ENCODE measurements at places on chromosomes 2 and 18.

DNA sequence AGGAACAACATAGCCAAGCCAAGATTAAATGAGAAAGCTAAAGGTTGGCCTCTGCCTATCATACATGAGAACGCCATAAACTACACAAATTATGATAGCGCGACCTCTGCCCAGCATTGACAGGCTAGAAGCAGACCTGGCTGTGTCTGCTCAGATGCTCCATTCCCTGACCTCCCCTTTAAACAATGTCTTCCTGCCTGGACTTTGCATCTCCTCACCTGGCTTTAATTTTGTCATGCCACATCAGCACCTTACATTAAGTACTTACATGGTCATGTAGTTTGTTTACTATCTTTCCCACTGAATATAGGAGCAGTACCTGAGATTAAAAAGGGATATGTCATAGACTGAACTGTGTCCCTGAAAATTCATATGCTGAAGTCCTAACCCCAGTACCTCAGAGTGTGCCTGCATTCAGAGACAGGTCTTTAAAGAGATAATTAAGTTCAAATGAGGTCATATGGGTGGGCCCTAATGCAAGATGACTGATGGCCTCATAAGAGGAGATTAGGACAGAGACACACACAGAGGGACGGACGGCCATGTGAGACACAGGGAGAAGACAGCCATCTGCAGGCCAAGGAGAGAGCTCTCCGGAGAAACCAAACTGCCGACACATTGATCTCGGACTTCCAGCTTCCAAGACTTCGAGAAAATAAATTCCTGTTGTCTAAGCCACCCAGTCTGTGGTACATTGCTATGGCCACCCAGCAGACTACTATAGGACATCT is 103.7 kb downstream of the BIN1 start:
- H3K27me3 ChIP-seq = no peaks in the 10 kb centered on the region
- H3K36me3 ChIP-seq = no peaks in the 10 kb centered on the region
- H3K27ac ChIP-seq = no peak overlapping the region
- H3K4me3 ChIP-seq = no peak overlapping the region
- peaks cover 4% of the 10 kb centered on the region for H3K4me1 ChIP-seq

- peaks cover 4% of the 10 kb centered on the region for H3K4me1 ChIP-seq
- no peaks in the 10 kb centered on the region for H3K27me3 ChIP-seq
- no peak overlapping the region for H3K4me3 ChIP-seq
- no peak for DNase-seq
- H3K27ac ChIP-seq = no peak overlapping the region
Observed at GRCh38 chr2:88165332-88166003, 4.7 kb upstream of the THNSL2 start.

DNA sequence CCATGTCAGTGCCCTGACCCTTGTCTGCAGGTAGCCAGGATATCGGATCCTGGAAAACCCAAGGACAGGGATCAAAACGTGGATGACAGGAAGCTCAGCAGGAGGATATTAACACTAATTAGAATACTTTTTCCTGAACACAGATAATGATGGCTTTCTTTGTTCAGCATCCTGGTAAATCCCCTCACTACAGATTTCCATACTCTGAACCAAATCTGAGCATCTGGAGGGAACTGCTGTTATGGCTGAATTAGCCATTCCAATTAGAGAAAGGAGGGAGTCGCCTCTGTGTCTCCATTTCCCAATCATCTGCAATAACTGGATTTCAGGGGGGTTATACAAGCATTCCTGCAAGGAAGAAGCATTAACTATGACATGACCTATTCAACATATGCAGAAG is 24.4 kb downstream of the CXCR4 start:
- H3K4me1 ChIP-seq = no peaks in the 10 kb centered on the region
- H3K27ac ChIP-seq = no peak overlapping the region
- DNase-seq = no peak
- H3K4me3 ChIP-seq = no peak overlapping the region

- no peak for DNase-seq
- no peaks in the 10 kb centered on the region for H3K36me3 ChIP-seq
- no peak overlapping the region for H3K4me3 ChIP-seq
- no peaks in the 10 kb centered on the region for H3K4me1 ChIP-seq
- H3K27me3 ChIP-seq = no peaks in the 10 kb centered on the region
- H3K27ac ChIP-seq = no peak overlapping the region
Observed at GRCh38 chr2:57908736-57909161, 137.9 kb upstream of the VRK2 start.

DNA sequence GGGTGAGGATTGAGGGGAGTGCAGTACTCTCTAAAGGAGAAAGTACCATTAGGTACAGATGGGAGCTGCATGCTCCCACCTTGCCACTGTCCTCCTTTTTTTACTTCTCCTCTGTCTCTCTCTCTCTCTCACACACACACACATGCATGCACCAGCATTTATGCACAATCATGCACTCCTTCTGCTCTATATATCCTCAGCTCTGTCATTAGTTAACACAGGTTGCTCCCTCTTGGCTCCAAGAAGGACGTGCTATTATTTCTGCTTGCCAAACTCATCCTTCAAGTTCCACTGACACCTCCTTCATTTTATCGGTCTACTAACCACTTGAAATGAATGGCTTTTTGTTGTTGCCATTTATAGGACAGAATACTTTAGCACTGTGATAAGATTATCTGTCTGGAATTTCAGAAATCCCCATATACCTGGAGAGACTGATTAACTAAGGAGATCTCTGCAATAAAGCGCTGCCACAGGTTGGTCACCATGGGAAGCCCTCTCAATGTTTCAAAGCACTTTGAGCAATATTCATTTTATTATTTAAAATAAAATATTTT is 178.5 kb upstream of the TRIB2 start:
- no peak for DNase-seq
- no peaks in the 10 kb centered on the region for H3K4me1 ChIP-seq
- H3K27ac ChIP-seq = no peak overlapping the region
- H3K36me3 ChIP-seq = no peaks in the 10 kb centered on the region
- no peak overlapping the region for H3K4me3 ChIP-seq
- no peaks in the 10 kb centered on the region for H3K27me3 ChIP-seq

GRCh38 chr2:197265924-197266323 is 44.7 kb downstream of the ANKRD44 start:
- no peak for DNase-seq
- no peak overlapping the region for H3K4me3 ChIP-seq
- no peaks in the 10 kb centered on the region for H3K4me1 ChIP-seq
- H3K27ac ChIP-seq = no peak overlapping the region
- H3K36me3 ChIP-seq = no peaks in the 10 kb centered on the region

DNA sequence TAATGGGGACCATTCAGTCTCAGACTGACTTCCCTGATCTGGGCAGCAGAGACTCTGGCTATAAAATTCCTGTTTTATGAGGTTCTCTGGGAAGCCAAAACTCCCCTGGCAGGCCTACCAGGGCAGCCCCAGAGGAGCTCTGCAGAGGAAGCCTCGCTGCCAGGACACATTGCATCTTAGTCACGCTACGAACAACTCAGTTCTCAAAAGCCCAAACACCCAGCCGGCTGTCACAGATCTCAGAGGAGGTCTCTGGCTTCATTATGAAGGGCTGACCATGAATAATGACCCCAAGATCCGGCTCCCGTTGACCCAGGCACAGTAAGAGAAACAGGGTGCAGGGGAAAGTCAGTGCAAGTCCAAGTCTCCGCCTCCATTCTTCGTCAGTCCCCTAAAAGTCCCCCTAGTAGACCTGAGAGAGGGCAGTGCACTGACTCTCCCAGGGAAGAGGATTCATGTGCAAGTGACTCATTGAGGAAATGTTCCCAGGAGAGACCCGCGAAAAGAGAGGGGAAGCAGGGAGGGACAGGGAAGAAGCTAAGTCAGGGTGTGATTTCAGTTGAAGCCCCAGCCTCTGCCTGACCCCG is 212.3 kb downstream of the CYP26B1 start:
- no peaks in the 10 kb centered on the region for H3K36me3 ChIP-seq
- peaks cover 4% of the 10 kb centered on the region for H3K4me1 ChIP-seq
- no peak overlapping the region for H3K27ac ChIP-seq
- H3K27me3 ChIP-seq = no peaks in the 10 kb centered on the region
- no peak for DNase-seq
- no peak overlapping the region for H3K4me3 ChIP-seq

DNA sequence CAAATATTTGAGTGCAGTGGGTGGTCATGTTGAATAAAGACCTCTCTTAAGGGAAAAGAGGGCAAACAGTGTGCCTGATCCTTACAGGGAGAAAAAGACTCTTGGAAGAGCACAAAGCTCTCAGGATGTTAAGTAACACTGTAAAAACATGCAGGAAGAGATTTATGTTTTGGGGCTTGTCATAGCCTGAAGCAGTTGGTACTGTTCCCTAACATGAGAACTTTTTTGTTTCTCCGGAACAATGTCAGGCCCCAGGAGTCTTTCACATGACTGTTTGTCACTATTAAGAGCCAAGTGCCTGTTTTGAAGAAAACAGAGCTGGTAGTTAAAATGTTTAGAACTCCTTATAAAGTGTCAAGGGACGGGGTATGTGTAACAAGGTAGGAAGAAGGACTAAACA is 83.7 kb upstream of the B3GNT2 start:
- no peak overlapping the region for H3K27ac ChIP-seq
- H3K4me3 ChIP-seq = no peak overlapping the region
- H3K4me1 ChIP-seq = no peaks in the 10 kb centered on the region
- H3K36me3 ChIP-seq = no peaks in the 10 kb centered on the region
- DNase-seq = no peak

GRCh38 chr2:202488671-202489070 is 112.5 kb downstream of the BMPR2 start:
- no peak for DNase-seq
- no peak overlapping the region for H3K27ac ChIP-seq
- no peaks in the 10 kb centered on the region for H3K36me3 ChIP-seq
- no peaks in the 10 kb centered on the region for H3K27me3 ChIP-seq
- H3K4me3 ChIP-seq = no peak overlapping the region

- H3K36me3 ChIP-seq = no peaks in the 10 kb centered on the region
- H3K27me3 ChIP-seq = no peaks in the 10 kb centered on the region
- no peak for DNase-seq
Observed at GRCh38 chr2:81324046-81324445, 1019.5 kb upstream of the LRRTM1 start.

DNA sequence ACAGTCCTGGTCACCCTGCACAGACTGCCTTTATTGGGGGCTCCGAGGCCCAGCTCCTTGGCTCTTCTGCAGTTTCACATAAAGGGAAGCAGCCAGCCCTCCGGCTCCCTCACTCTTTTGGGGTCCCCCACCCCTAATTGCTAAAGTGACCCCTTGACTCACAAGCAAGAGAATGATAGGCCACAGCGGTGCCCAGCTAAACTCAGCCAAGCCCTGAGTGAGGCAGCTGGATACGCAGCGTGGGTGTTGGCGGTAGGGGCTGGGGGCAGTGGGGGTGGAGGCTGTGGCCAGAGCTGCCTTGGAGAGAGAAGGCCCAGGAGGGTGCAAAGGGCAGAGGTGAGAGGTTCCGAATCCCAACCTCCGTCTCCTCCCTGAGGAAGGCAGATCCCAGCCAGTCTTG is 25.5 kb upstream of the ALPP start:
- H3K4me3 ChIP-seq = no peak overlapping the region
- H3K27me3 ChIP-seq = peaks cover 16% of the 10 kb centered on the region
- H3K27ac ChIP-seq = no peak overlapping the region
- no peak for DNase-seq
- H3K36me3 ChIP-seq = no peaks in the 10 kb centered on the region
- H3K4me1 ChIP-seq = no peaks in the 10 kb centered on the region

DNA sequence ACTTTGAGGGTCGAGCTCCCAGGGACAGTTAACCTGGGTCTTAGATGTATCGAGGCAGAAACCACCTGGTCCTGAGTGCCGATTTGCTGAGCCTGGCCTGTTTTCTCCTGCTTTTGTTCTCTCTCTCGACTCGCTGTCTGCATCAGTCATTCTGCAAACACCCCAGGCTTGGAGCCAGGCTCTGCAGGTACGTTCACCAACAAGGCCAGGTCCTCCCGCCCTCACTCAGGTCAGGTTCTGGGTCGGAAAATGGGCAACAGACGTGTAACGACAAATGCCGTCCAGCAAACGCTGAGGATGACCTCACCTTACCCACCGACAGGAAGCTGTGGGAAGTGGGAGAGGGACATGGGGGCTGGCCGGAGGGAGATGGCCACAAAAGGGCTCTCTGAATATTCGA is 57.7 kb upstream of the PXDN start:
- no peaks in the 10 kb centered on the region for H3K36me3 ChIP-seq
- H3K4me3 ChIP-seq = no peak overlapping the region
- H3K27me3 ChIP-seq = no peaks in the 10 kb centered on the region
- no peak for DNase-seq
- no peaks in the 10 kb centered on the region for H3K4me1 ChIP-seq

DNA sequence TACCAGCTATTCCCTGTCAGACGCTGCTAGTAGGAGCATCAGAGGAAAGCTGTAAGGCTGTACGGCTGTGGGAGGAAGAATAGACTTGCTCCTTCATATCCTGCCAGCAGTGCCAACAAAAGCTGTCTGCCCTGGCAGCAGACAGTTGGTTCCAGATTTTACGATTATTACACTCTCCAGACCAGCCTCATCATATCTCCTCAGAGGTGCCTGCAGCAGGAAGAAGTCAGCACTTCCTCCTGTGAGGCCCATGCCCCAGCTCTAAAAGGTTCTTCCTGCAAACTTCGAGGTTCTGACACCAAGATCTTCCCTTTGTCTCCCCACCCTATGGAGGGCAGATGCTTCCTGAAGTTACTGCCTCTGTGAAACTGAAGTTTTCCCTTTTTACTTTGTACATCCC is 537.7 kb upstream of the PKDCC start:
- no peak overlapping the region for H3K27ac ChIP-seq
- no peak for DNase-seq
- no peaks in the 10 kb centered on the region for H3K4me1 ChIP-seq
- no peaks in the 10 kb centered on the region for H3K36me3 ChIP-seq
- no peaks in the 10 kb centered on the region for H3K27me3 ChIP-seq
- H3K4me3 ChIP-seq = no peak overlapping the region

- no peak overlapping the region for H3K4me3 ChIP-seq
- H3K36me3 ChIP-seq = no peaks in the 10 kb centered on the region
- no peaks in the 10 kb centered on the region for H3K4me1 ChIP-seq
- DNase-seq = no peak
- H3K27ac ChIP-seq = no peak overlapping the region
Observed at GRCh38 chr18:23599809-23600208, 13.5 kb upstream of the NPC1 start.

GRCh38 chr18:58579561-58580047 is 49.3 kb downstream of the ALPK2 start:
- H3K36me3 ChIP-seq = no peaks in the 10 kb centered on the region
- H3K27me3 ChIP-seq = no peaks in the 10 kb centered on the region
- no peak for DNase-seq
- H3K27ac ChIP-seq = peak overlapping the region; percentile 62

DNA sequence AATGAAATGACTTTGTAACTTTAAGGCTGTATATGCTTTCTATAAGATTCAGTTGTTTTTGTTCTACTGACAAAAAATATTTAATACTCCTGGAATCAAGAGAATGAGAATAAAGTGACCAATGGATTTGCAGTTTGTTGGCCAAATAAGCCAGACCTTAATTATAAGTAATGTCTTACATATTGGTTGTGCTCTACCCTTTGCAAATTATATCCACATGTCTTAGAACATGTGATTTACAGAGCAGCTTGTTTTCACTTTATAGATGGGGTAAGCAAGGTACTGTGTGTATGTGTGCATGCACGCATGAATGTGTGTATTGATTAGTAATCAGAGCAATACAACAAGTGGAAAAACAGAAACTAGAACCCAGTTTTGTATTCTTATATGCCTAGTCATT is 59.1 kb downstream of the RMDN2 start:
- H3K27ac ChIP-seq = no peak overlapping the region
- no peaks in the 10 kb centered on the region for H3K36me3 ChIP-seq
- H3K4me1 ChIP-seq = peaks cover 2% of the 10 kb centered on the region
- DNase-seq = no peak
- H3K27me3 ChIP-seq = no peaks in the 10 kb centered on the region

All from liver (tissue), 10 donors.